ENCODE measurements at places on chromosomes 11 and 22.

DNA sequence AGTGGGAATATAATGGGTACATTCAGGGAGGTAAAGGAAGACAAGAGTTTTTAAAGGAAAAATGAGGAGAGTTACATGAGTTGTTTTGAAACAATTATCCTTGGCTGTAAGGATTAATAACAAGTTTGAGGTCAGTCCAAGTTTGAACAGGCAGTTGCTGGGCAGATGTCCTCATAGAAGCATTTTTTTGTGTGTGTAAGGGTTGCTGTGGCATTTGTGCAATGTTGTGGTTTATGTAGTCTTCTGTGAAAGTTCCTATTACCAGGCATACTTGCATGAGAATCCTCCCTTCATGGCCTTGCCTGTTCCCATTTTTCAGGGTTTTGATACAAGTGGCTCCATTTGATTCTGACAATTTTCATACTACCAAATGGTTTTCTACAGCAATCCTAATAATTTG is 400.2 kb downstream of the KCNA4 start:
- DNase-seq, result no peak

DNA sequence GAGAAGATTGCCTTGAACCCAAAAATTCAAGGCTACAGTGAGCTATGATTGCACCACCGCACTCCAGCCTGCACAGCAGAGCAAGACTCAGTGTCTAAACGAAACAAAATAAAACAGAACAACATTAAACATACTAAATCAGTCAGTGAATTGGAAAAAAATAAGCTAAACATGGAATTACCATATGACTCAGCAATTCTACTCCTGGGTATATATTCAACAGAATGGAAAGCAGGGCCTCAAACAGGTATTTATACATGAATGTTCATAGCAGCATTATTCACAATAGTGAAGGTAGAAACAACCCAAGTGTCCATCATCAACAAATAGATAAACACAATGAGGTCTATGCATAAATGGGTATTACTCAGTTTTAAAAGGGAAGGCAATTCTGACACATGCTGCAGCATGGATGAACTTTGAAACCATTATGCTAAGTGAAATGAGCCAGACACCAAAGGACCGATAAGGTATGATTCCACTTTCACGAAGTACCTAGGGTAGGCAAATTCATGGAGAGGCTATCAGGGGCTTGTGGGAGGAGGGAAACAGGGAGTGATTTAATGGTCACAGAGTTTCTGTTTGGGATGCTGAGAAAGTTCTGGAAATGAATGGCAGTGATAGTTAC is 15.5 kb downstream of the NTM start:
- no peak for DNase-seq

- DNase-seq, result no peak
Observed at GRCh38 chr22:29148826-29149225, 56.9 kb upstream of the EMID1 start.

DNA sequence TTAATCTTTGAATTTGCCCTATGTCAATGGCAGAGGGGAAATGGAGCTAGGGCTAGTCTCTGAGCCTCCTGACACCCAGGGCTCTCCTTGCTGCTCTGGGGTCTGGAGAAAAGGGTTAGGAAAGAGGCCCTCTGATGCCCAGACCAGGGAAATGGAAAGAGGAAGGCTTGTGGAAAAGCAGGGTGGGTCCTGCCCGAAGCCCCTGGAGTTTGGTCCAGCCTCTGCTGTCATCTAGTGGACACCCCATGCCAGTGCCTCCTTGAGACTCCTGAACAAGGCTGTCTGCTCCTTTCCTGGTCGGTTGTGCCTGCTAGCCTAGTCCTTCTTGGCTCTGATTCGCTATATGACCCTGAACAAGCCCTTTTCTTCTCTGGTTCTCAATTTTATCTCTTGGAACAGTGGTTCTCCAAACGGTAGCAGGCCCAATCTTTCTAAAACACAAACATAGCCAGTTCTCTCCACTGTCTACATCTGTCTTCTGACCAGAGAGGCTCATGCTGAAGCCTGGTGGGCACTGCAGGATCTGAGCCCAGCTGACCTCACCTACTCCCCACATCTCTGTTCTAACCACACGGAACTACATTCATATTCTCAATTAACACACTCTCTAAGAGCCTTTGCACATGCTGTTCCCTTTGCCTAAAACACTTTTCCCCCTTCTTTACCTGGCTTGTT is 8.8 kb upstream of the PLA2G3 start:
- DNase-seq, result no peak

GRCh38 chr11:2143477-2143798 is 4.2 kb upstream of the IGF2 start:
- no peak for DNase-seq

GRCh38 chr11:74838188-74838587 is 89.5 kb downstream of the RNF169 start:
- DNase-seq, result no peak

- no peak for DNase-seq
Observed at GRCh38 chr11:119450590-119451326, 27.8 kb upstream of the THY1 start.

GRCh38 chr11:103520792-103521191 is 411.6 kb downstream of the DYNC2H1 start:
- no peak for DNase-seq

GRCh38 chr11:129248618-129249017 is 56.5 kb upstream of the ARHGAP32 start:
- DNase-seq, result no peak

DNA sequence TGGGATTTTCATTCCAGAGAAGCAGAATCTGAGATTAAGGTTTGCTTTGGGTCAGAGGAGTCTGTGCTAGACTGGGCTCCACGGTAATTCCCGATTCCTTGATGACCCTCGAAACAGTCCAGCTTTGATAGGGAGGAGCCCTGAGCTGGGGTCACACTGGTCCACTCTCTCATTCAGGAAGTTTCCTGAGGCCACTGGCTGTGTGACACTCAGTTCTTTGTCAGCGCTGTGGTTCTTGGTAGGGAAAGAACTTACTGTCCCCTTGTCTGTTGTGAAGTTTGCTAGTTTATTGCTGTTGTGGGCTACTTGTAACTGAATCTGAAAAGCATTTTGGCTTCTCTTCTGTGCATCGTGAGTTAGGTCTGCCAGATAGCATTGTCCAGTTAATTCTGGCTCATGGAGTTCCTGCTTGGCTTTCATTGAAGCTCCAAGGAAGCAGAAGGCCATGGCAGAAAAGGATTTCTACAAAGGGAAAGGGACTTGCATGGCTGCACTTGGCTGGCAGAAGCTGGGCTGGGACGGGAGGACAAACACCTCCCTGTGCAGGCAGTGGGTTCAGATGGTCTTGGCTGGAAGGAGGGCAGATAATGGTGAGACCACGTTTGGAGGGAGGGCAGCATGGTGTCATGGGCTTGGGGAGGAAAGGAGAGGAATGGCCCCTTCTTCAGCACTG is 23.3 kb downstream of the BCR start:
- no peak for DNase-seq

GRCh38 chr11:86699040-86699791 is 26.8 kb upstream of the ME3 start:
- DNase-seq, result no peak

GRCh38 chr22:46158283-46158682 is 8.0 kb downstream of the PPARA start:
- DNase-seq, result no peak

- no peak for DNase-seq
Observed at GRCh38 chr22:22031183-22031945, 48.8 kb upstream of the TOP3B start.

GRCh38 chr11:77865805-77866204 is 44.9 kb downstream of the AAMDC start:
- DNase-seq, result no peak

DNA sequence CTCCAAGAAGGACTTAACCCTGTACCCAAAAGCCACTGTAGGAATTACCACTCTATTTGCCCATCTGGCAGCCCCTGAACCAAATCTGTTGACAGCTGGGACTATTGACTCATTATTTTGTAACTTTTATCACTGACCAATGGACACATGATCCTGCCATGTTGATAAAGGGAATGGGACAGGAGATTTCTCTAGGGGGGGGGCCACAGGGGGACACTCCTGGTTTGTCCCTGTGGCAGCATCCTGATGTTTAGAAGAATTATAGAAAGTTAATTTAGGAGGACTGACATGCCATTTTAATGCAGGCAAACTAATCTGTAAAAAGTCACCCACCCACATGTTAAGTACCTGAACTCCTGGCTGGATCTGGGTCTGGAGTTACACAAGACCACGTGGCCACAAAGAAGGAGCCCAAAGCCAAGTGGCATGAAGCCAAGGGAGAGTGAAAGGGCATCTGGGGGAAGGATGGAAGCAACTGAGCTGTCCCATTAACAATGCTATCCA is 558.1 kb downstream of the ETS1 start:
- DNase-seq, result no peak

GRCh38 chr11:134502153-134502550 is 90.1 kb upstream of the B3GAT1 start:
- no peak for DNase-seq

DNA sequence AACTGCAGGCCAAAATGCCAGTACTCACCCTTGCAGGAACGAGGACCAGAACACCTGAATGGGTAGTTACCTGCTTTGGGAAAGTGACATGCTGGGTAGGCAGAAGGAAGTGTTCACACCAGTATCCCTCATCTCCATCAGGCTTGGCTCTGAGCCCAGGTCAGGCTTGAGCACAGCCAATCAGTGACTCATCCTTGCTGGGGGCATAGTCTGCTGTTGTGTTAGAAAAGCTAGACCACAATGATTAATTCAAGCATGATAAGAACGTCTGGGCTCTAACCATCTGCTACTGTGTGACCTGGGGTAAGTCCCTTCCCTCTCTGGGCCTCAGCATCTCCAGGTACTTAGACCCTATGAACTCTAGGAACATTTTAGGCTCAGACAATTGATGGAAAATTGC is 450.4 kb downstream of the MIAT start:
- DNase-seq, result no peak
